Left ventricle myocardium inferior (tissue), 1 donor: ENCODE measurements at places on chromosomes 5 and 9.

DNA sequence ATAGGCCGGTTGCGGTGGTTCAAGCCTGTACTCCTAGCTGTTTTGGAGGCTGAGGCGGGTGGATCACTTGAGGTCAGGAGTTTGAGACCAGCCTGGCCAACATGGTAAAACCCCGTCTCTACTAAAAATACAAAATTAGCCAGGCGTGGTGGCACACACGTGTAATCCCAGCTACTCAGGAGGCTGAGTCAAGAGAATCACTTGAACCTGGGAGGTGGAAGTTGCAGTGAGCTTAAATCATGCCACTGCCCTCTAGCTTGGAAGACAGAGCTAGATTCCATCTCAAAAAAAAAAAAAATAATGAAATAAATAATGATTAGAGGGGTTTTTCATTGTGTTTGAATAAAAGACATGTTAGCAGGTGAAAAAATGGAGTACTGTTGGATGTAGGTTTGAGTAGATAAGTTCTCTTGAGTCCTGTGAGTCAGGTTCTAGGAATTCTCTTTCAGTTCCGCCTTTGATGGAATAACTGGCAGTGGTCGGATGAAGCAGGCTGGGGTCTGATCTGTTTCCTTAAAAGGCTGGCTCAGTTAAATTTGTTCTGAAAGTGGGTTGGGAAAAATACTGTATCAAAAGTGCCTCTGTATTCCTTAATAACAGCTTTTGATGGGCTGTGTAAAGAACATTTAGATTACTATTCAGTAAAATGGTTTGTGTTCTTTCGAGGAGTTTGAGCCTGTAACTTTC lies 73.2 kb downstream of the AOPEP start:
- DNase-seq, result no peak

DNA sequence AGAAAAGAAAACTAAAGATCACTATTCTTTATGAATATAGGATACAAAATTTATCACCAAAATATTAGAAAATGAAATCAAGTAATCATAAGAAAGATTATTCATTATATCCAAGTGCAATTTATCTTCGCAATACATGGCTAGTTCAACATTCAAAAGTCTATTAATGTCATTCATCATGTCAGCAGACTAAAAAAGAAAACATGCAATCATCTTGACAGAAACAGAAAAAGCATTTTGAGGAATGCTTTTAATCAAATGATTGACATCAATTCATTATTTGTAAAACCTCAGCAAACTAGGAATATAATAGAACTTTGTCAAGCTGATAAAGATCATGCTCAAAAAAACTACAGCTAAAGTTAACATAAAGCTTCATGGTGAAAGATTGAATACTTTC lies 40.7 kb downstream of the ATPSCKMT start:
- no peak for DNase-seq

GRCh38 chr5:13814301-13814700 lies 130.2 kb downstream of the DNAH5 start:
- no peak for DNase-seq

- DNase-seq, result no peak
These were observed 8.1 kb downstream of the IDNK start for GRCh38 chr9:83630938-83631457.

- no peak for DNase-seq
These were observed 1189.4 kb downstream of the EFNA5 start for GRCh38 chr5:106481374-106481773.

DNA sequence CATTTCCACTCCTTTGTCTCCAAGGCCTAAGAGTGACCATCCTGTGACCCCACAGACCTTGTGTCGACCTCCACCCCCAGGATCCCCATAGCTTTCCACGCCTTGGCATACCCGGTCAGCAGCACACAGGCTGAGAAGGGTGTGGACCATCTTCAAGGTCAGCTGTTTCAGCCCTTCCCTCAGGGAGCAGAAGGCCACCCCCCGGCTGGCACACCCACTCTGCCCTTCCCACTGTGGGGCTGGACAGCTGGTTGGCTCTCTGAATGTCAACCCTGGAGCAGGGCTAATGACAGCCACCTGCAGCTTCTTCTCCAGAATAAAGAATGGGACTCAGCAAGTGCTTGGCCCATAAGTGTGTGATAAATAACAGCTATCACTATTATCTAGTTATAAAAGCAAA lies 93.1 kb downstream of the OLFM1 start:
- no peak for DNase-seq

- DNase-seq, result no peak
These were observed 27.4 kb upstream of the POMT1 start for GRCh38 chr9:131475111-131475955.

DNA sequence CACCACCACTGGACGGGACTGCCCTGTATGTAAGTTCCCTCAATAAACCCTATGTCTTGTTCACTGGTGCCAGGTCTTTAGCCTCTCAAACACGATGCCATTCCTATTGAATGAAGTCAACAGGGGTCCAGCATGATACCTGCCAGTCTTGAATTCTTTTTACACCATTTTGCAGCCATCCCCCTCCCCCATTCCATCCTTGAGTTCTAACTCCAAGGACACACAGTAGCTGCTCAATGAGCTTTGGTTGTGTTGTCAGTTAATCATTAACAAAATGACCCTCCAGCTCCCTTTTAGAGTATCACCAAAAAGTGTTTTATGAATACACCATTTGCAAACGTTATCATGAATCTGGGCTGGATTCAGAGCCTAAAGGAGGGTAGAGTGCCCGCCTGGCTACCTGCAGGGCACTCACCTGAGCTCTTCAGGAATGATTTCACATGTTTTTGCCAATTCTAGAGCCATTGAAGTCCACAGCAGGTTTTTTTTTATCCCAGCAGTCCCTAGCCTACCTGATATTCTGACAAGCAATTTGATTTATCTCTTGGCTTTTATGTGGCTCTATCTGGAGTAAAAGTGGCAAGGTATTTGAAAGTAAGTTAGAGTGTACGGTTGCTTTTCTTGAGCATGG lies 271.8 kb downstream of the SMARCA2 start:
- no peak for DNase-seq

DNA sequence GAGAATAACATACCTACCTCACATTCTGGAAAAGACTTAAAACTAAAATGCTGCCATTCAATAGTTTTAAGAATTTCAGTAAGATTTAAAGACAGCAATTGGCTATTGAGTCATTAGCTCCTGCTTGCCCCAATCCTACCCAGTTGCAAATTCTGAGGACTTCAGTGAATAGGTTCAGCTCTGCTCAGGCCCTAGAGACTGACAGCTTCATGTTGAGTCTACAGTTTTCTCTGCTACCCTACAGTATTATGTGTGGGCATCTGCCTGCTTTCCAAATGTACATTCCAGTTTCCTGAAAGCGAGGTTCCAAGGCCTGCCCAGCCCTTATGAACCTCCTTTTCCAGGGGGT lies 61.5 kb downstream of the ARSB start:
- no peak for DNase-seq

- no peak for DNase-seq
These were observed 56.6 kb downstream of the SMIM23 start for GRCh38 chr5:171841984-171842776.

DNA sequence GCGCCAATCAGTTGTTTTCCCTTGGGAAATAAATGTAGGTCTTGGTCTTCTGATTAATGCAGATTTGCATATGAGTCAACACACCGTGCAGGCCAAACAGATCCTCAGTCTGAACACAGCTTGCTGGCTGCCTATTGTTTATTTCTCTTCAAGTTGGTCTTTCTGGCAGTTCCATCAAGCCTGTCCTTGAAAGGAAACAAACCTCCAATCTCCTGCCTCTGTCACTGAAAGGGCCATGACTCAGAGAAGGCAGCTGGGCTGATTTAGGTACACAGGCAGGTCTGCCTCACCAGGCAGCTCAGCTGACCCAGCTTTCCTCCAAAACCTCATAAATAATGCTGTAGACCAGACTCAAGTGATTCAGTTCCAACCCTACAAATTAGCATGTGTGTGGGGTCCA lies 175.9 kb downstream of the MAN2A1 start:
- DNase-seq, result no peak

DNA sequence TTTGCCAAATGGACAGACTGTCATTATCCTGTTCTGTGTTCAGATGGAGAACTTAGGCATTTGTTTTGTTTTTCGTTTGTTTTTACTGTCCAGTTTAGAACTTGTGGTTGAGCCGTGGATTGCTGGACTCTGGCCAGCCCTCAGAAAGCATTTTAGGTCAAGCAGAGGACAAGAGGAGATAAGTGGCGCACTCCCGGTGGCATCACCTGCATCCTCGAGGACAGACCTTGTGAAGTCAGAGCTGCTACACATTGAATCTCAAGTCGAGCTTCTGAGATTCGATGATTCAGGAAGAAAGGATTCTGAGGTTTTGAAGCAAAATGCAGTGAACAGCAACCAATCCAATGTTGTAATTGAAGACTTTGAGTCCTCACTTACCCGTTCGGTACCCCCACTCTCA lies 8.9 kb downstream of the MTRR start:
- no peak for DNase-seq

DNA sequence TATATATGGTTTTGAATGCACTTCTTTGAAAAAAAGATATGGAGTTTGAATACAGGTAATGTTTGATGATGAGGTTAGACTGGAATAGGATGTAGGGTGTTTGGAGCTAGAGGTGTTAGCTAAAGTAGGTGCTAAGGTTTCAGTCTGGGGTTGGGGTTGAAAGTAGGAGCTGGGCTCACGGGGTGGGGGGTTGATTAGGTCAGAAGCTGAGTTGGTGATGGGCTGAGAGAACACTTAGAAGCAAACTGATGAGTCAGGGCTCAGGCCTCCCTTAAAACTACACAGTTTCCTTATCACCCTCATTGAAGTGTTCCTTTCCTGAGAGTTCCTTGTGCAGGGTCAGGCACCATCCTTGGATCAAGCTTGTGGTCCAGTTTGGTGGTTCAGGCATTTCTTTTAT lies 308.8 kb upstream of the ADAMTS16 start:
- no peak for DNase-seq

- no peak for DNase-seq
These were observed 1.3 kb upstream of the REEP5 start for GRCh38 chr5:112923148-112923917.

DNA sequence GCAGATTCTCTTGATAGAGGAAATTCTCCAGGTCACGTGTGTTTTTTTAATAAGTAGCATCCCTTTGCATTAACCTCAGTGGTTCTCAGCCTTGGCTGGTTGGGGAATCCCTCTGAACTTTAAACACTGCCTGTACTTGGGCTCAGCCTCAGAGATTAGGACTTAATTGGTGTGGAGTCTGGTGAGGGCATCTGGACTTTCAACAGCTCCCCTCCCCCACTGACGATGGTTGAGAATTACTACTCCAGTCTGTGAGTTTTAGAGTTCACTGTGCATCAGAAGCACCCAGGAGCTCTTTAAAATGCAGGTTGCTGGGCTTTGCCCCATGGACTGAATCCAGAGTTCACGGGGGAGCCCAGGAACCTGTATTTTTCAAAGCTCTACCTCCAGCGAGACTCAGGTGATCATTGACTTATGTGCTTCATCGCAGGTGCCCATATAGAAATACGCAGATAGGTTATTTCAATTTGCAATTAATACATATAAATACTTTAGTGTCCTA lies 71.4 kb downstream of the DAPK1 start:
- no peak for DNase-seq

DNA sequence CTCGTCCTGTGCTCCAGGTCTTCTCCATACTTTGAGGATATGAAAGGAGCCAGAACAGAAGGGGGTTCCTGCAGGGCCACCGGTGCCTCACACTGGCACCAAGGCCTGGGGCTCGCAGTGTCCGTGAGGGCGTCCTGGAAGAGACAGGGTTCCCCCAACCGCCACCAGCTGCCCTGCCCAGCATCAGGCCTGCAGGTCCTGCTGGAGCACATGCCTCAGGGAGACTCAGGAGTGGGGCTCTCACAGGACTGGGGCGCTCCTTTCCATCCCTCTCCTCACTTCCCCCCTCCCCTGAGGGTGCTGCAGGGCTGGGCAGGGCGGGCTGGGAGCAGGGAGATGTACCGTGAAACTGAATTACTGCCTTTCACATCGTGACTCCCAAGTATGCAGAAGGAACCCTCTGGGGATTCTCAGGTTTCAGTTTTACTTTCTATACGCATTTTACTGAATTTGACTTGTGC lies 31.7 kb downstream of the CEP72 start:
- no peak for DNase-seq

DNA sequence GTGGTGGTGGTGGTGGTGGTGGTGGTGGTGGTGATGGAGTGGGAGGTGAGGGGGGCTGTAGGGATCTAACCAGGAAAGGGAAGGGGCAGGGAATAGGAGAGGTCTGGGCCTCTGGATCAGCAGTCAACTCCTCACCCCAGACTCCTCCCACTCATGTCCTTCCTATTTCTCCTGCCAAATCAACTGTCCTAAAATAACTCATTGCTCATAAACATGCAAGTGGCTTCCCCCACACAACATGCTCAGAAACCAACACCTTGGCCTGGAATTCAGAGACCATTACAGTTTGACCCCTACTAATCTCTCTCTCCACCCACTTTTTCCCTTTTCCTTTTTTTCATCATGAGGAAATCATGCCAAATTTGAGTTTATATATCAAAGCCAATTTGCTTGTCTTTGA lies 8.4 kb upstream of the FSD1L start:
- no peak for DNase-seq

DNA sequence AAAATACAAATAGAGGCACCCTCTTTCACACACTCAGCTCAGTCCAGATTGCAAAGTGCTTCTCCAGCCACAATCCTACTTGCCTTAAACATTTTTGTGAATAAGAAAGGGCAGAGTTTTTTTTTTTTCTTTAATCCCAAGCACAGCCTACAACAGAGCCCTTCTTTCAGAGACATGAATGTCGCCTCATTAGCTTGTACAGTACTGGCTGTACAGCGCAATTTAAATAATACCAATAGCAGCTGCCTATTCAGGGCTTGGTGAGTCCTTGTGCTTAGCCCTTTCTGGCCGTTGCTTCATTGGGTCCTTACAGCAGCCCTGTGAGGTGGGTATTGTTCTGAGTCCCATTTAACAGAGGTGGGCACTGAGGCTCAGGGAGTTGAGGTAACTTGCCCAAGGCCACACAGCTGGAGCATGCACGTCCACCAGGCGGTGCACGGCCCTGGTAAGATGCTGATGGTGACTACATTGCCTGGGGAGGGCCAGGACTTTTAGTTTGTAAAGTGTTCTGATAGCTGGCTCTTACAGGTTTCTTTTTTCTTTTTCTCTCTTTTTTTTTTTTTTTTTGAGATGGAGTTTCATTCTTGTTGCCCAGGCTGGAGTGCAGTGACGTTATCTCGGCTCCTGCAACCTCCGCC lies 23.1 kb downstream of the NDST1 start:
- no peak for DNase-seq

- DNase-seq, result no peak
These were observed 48.2 kb downstream of the ANXA1 start for GRCh38 chr9:73199886-73200285.

DNA sequence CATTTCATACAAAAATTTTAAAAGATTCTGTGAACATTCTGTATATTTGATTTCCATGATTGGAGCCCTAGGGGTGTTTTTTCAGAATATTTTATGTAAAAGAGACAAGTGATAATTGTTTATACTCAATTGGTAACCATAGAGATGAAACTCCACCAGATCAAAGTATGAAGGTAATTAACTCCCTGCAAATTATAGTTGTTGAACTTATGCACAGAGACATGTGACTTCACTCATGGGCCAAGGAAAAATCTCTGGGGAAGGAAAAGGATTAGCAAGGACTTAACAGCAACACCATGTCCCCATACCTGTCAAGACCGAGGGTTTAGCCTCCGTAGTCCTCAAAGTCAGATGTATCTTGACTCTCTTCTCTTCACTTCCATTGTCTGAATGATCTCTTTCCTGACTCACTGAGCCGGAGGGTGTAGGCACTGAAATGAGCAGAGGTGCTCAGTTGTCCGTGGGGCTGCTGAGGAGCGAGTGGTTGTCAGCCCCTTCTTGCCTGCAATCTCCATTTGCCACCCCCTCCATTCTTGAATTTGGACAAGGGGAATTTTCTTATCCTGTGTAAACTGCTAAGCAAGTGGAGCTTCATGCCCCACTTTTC lies 17.5 kb upstream of the CXCL14 start:
- DNase-seq, result no peak
